ENCODE measurements at places on chromosomes 11 and 22.

DNA sequence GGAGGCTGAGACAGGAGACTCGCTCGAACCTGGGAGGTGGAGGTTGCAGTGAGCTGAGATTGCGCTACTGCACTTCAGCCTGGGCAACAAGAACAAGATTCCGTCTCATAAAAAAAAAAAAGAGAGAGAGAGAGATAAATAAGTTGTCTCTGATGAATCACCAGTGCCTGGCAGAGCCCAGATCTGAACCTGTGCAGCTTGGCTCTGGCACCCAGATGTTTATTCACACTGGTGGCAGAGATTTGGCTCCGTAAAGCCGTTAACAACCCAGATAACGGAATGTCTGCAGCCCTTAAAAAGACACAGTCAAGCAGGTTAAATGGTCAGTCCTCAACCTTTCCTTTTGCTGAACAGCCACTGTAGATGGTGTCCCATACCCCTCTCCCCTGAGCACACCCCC, 33.5 kb upstream of the RTL6 start:
- no peak for DNase-seq

- DNase-seq = no peak
Observed at GRCh38 chr11:2133241-2134021, 5.8 kb downstream of the IGF2 start.

DNA sequence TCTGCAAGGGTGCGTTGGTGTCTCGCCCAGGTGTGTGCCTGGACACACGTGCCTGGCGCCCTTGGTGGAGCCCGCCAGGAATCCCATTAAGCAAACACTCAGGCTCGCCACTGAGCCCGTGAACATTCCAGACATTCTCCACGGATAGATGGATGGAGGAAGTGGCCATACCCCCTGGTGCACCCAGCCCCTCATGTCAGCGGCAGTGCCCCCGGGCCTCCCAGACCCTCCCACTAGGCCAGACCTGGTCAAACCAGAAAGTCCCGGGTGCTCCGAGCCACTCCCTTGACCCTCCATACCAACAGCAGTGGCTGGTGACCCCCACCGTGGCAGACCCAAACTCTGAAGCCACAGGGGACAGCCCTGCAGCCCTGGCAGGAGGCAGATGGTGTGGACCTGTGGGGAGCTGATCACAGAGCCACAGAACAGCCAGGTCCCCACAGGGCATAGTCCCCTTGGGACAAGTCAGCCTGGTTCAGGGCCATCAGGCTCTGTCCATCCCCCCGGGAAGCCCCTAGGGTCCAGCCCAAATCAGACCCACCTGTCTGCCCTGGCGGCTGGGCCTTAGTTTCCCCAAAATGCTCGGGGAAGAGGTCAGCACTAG, 1.9 kb downstream of the EPS8L2 start:
- DNase-seq = no peak

DNA sequence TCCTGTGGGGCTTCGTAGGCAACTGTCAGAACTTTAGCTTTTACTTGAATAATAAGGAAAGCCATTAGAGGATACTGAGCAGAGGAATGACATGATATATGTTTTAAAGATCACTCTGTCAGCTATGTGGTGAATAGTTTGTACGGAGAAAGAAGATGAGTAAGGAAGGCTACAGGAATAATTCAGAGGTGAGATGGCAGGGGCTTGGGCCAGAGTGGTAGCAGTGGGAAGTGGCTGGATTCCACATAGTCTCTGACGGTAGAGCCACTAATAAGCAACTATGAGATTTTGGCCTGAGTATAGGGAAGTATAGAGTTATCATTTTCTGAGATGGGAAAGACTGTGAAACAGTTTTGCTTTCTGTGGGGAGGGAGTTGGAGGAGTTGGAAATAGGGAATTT, 93.9 kb upstream of the MTMR2 start:
- no peak for DNase-seq

- DNase-seq = no peak
Observed at GRCh38 chr11:33321422-33321821, 64.2 kb downstream of the HIPK3 start.

DNA sequence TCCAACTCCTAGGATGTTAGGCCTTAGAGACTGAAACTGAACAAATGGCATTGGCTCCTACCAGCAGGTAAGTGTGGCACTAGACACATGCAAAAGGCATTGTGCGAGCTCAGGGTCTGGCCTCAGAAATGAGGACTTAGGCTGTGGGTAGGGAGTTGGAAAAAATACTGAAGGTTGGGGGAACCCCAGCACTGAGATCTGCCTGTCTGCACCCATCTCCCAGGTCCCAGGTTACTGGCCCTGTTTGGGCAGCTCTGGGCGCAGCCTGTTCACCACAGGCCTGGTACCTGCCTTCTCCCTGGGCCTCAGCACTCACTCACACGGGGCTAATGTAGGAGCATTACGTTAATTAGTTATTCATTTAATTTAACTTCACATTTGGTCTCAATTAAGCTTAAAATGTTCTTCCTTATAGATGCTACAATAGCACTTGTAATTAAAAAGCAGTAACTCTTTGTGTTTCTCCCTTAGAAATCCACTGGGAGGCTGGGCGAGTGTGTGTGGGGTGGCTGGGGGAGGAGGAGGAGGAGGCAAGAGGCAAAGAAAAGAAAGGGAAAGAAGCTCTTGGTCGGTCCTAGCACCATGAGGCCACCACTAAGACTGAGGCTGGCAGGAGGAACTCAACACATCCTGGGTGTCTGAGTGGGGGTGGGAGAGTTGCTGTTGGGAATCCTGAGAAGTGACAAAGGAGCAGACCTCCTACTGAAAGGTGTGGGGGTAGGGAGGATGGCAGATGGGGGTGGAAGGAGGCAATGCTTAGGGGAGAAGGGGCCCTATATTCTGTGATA, 19.4 kb downstream of the TMEM218 start:
- no peak for DNase-seq

GRCh38 chr11:45150943-45151342, 4.5 kb downstream of the PRDM11 start:
- DNase-seq = no peak

GRCh38 chr11:64337538-64338249, 2.3 kb upstream of the CCDC88B start:
- no peak for DNase-seq

GRCh38 chr22:36065462-36065774, 36.8 kb upstream of the RBFOX2 start:
- DNase-seq = no peak

- DNase-seq = no peak
Observed at GRCh38 chr11:33906484-33907186, 14.8 kb upstream of the LMO2 start.

- no peak for DNase-seq
Observed at GRCh38 chr22:33110562-33111163, 52.5 kb upstream of the SYN3 start.

- DNase-seq = no peak
Observed at GRCh38 chr11:90700789-90701439, 478.1 kb upstream of the CHORDC1 start.

Measured in stimulated activated CD8-positive, alpha-beta memory T cell treated with anti-CD3 and anti-CD28 coated beads, Interleukin-4, amount 100 ng/mL, for 1 hour (primary cell).